ENCODE measurements at places on chromosomes 6 and 20.

DNA sequence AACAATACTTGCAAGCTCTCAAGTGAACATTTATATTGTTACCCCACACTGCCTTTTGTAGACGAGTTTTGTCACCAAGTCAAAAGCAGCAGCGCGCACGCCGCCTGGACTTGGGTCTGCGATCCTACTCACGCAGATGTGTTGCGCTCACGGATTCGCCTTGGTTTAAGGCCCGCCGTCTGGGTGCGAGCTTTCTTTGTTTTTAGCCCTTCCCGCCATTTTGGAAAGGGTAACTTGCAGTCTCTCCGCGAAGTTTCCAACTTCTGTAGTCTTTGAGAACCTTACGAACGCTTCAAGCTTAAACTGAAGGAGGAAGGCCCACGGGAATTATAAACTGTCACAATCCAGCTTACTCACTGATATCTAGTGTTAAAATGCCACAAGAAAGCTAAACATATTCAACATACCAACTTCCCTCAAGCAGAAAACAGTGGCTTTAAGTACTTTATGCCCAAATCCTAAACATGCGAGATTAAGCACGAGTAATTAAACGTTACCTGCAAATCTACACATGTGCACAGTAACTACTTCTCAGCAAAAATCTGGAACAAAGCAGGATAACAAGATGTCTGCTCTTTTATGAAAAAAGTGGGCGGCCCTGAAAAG is 80.4 kb upstream of the BTN3A2 start:
- DNase-seq: peak; percentile 63

- DNase-seq: peak; percentile 57
These were observed 70.8 kb upstream of the RIPOR2 start for GRCh38 chr6:25006565-25007001.

- DNase-seq: no peak
These were observed 110.1 kb downstream of the ADTRP start for GRCh38 chr6:11668455-11668854.

DNA sequence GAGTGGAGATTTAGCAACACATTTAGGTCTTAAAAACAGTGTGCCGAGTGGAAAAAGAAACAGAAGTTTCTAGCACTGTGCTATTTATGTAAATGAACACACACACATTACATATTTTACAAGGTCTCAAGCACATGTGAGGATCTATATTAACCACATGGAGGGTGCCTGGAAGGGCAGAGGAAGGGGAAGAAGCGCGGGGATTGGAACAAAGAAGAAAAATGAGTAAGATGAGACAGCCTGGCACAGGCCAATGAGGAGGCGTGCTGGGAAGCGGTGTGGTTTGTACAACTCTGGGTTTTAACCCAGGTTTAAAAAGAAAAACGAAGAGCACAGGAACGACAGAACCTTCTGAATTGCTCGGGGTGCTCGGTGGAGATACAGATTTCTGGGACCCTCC is 5.7 kb downstream of the KCNG1 start:
- no peak for DNase-seq

GRCh38 chr6:162825597-162825996 is 97.8 kb downstream of the PACRG start:
- DNase-seq: no peak

- DNase-seq: no peak
These were observed 1532.7 kb downstream of the HACE1 start for GRCh38 chr6:103326760-103327757.

DNA sequence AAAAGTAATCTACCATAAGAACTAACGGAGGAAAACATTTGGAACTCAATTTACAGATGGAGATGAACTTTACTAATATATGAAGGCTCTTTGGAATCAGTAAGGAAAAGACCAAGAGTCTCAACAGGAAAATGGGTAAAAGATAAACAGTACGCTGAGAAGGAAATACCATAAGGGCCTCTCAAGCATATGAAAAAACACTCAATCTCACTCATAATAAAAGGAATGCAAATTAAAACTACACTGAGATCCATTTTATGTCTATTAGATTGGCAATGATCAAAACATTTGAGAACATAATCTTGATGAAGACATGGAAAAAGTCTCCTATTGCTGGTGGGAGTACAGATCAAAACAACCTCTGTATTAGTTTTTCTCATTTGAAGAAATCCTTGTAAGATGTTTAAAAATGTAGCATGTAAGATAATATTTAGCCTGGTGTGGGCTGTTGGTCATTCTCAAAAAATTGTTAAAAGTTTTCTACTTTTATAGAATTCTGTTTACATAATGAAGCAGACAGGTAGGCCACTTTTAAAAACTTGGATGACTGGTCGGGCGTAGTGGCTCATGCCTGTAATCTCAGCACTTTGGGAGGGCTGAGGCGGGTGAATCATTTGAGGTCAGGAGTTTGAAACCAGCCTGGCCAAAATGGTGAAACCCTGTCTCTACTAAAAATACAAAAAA is 14.5 kb downstream of the REV3L start:
- DNase-seq: no peak

DNA sequence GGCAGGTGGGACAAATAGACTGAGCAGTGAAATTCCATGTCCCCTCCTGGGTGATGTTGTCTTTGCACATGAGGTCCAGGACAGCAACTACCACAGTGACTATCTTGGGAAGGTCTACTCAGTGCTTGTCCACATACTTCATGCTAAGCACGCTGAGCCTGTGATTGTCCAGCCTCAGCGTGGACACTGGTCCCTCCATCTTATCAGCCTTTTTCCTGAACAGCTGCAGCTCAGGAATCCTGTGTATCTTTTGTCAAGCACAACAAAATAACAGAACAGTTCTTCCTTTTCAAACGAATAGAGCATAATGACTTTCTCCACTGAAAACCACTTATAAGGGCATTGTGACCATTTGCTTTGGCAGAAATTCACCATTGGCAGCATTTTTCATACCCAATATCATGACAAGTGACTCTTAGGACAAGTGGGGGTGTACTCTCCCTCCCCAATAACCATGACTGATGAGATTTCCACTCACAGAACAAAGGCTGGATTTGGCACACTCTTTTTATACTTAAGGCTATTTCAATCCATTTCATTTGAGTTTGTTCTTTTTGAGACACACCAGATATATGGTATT is 90.3 kb downstream of the FYN start:
- DNase-seq: no peak

- no peak for DNase-seq
These were observed 96.9 kb downstream of the SCML4 start for GRCh38 chr6:107727096-107727757.

DNA sequence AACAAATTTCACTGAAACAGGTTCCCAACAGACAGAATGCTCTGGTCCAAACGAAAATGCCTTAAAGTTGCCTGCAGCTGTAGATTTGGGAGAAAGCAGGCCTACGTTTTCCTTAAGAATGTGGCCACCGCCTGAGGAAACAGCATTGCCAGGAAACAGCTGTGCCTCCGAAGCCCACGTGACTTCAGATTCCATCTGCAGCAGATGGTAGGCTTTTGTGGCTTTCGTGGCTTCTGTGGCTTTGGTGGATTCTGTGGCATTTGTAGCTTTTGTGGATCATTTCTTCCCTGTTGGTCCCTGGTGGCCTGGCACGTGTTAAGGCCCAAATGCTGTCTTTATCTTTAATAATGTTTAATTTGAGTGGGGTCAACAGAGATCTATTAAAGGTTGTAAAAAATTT is 222.9 kb downstream of the TTLL2 start:
- no peak for DNase-seq

- DNase-seq: no peak
These were observed 21.7 kb downstream of the ECI2 start for GRCh38 chr6:4113649-4114048.

DNA sequence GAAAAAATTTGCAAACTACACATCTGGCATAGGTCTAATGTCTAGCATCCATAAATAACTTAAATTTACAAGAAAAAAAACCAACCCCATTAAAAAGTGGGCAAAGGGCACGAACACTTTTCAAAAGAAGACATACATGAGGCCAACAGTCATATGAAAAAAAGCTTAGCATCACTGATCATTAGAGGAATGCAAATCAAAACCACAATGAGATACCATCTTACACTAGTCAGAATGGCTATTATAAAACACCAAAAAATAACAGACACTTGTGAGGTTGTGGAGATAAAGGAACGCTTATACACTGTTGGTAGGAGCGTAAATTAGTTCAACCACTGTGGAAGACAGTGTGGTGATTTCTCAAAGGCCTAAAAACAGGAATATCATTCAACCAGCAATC is 33.7 kb upstream of the EPB41L2 start:
- DNase-seq: no peak

DNA sequence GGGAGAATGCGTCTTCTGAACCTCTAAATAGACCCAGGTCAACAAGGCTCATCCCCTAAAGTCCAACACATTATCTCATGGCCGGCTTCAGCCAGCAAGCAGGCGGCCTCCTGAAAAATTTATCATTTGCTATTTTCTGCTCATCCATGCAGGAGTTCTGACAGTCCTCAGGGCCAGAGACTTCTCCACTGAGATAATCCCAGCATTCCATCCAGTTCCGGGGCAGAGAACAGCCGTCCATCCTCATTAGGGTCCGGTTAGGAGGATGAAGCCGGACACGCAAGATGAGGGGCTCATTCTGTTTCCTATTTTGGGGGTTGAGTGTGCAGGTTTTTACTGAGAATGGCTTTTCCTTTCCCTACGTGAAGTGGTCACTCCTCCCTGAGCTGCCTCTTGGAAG is 258.1 kb downstream of the PREX1 start:
- DNase-seq: no peak

- DNase-seq: no peak
These were observed 162.2 kb downstream of the SMOC2 start for GRCh38 chr6:168603234-168603633.

GRCh38 chr20:50219600-50219999 is 29.0 kb downstream of the CEBPB start:
- no peak for DNase-seq

GRCh38 chr6:16109659-16110305 is 19.1 kb upstream of the MYLIP start:
- DNase-seq: no peak

DNA sequence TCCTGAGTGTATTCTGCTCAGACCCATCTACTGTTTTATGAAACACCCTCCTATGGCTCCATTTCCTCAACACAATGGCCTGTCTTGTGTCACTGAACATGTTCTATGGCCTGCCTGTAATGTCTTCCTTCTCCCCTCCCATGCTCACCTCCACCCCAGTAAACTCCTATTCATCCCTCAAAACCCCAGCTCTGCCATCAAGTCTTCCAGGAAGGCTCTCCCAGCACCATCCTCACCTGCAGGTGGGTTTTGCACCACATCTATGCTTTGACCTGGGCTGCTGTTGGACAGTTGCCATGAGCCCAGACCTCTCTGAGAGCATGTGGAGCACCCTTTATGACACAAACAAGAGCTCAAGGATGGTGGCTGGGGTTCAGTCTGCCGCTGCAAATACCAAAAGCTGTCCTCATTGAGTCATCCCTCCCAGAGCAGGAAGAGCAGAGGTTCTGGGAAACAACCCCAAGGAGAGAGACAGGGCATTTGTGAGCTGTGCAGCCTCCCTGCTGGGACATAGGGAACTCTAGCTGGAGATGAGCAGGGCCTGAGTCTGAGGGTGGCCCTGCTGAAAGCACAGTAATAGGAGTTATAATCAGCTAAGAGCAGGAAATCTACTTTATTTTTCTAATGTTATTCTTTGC is 93.8 kb upstream of the CD93 start:
- DNase-seq: no peak

Data from CD4-positive, alpha-beta T cell treated with Interleukin-6 at 100 ng/mL for 8 hours (primary cell).